ENCODE measurements at places on chromosomes 1 and 21.
A peak's percentile ranks its signal among the peaks of the same experiment; 100 is the strongest.

DNA sequence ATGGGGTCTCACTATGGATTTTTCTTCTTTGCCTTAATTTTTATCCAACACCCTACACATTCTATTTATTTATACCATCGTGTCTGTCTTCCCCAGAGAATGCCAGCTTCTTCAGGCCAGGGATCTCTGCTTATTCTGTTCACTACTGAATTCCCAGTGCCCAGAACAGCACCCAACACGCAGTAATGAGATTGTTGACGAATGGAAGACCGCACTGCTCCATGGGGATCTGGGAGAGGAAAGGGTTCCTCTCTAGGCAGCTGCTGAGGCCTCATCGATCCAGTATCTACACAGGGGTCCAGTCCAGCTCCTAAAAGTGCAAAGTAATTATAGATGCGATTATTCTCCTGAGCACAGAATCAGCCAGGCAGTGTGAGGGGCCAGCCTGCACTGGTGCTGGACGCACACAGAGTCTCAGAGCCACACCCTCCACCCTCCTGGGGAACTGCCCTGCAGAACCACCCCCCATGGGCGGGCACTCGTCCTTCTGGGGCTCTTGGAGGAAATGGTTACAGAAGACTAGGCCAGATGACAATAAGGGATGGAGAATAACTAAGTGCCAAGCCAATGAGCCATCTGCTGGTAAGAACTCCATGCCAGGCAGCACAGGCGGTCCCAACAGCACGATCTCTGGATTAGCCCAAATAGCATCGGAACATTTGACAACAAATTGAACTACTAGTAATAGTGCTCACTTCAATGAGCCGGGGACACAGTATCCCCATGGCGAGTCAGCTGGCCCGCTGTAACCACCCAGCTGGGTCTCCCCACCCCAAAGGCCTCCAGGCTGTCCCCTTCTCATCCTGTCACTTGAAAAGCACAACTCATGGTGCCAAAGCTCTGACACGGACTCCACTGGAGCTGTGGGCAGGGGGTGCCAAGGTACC lies 1.7 kb upstream of the PDE9A start:
- DNase-seq: no peak

DNA sequence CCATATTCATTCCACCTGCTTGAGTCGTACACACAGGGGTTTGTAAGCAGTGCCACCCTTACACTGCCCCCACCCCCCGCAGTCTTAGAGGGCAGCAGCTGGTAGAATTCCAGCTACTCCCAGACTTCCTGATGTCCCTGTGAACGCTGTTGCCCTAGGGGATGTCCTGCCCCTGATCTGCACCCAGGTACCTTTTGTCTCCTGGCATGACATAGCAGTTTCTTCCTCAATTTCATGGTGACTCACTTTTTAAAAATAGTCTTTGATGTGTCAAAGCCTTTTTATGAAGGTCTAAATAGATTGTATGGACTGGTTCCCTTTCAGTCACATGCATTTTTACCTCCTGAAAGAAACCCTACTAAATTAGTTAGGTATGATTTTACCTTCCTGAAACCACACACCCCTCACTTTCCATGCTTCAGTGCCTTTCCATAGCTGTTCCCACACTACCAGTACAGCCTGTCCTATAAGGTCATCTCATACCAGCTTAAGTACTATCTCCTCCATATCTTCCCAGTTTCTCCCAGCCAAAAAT lies 76.4 kb downstream of the ST3GAL3 start:
- peak; percentile 45 for DNase-seq

DNA sequence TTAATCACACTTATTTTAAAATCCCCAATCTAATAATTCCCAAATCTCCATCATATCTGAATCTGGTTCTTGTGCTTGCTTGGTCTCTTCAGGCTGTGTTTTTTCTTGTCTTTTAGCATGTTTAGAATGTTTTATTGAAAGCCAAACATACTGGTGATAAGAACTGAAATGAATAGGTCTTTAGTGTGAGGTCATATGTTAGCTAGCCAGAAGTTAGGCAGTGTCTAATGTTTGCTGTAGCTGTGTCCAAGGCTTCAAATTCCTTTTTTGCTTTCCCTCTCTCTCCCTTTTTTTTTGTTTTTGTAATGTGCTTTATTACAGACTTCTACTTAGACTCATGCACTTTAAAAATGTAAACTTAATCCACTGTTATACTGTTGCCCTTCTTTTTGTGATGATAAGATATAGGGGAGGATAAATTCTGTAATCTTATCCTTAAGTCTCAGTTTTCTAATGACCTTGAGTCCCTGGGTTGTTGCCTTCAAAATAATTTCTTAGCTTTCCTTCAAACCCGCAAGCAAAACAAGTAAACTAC lies 725.1 kb downstream of the BRINP3 start:
- no peak for DNase-seq

DNA sequence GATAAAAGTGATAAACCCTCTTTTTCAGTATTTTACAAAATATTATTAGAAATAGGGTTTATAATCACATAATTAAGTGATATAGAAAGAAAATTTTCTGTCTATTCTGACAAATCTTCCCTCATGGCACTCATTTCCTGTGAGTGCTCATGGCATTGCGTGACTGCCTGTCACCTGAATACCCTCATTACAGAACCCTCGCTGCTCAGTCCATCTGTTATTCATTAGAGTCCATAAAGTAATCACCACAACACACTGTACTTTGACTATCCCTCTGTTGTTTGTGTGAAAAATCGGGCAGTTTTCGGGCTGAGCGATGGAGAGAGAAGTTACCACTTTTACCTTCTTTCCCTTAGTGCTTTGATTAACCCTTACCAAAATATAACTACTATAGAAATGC lies 100.4 kb upstream of the BRINP3 start:
- DNase-seq: peak; percentile 1

- DNase-seq: no peak
These were observed 1.1 kb downstream of the FOXO6 start for GRCh38 chr1:41362357-41362721.

DNA sequence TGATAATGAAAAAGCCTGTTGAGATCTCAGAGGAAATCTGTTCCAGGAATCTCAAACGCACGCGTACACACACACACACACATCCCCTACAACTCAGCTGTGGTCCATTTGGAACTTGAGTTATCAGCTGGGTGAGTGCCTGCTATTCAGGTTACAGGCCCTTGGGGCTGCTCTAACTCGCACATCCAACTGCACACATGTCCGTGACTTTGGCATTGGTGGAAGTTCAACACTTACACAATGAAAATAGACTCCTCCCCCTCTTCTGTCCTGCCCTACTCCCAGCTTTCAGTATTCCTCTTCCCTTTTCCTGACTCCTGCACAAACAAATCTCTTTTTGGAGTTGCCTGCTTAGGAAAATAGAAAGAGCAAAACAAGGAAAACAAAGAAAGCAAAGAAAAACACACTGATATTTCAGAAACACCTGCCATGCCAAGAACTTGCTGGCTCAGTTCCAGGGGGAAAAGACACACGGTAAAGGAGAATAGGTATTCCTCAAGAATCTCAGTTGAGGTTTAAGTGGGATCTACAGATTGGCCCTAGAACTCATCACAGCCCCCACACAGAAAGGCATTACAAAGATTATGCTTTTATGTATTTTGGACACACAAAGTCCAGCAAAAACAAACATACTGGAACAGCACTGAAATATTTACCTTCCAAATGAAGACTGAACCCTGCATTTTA lies 140.9 kb downstream of the TGFBR3 start:
- DNase-seq: no peak

DNA sequence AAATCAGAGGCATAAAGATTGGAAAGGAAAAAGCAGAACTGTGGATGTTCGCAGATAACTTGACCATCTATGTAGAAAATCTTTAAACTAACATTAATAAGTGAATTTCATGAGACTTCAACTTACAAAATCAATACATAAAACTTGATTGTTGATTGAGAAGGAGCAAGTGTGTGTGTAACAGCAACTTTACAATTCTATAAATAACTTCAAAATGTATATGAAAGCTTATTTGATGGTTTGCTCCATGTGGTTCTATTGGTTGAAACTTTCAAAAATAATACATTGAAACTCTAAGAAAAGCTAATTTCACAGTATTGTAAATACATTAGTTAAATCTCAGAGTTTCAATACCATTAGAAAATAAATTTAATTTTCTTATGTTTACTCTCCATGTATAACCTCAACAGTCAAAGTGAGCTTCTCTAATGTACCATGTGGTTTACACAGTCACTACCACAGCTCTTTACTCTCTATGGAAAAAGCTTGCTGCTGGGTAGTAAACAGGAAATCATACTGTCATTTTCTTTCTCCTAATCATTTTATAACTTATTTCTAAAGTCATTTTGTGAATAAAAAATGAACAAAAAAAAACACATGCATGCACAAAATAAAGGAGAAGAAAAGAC lies 12.0 kb downstream of the AKT3 start:
- no peak for DNase-seq

GRCh38 chr1:226626577-226626956 lies 78.0 kb downstream of the STUM start:
- peak; percentile 69 for DNase-seq

- no peak for DNase-seq
These were observed 2.2 kb downstream of the CREG1 start for GRCh38 chr1:167551362-167551761.

- DNase-seq: no peak
These were observed 1.1 kb downstream of the OBSCN start for GRCh38 chr1:228208831-228209551.

GRCh38 chr1:218620956-218621355 lies 275.8 kb downstream of the TGFB2 start:
- no peak for DNase-seq

DNA sequence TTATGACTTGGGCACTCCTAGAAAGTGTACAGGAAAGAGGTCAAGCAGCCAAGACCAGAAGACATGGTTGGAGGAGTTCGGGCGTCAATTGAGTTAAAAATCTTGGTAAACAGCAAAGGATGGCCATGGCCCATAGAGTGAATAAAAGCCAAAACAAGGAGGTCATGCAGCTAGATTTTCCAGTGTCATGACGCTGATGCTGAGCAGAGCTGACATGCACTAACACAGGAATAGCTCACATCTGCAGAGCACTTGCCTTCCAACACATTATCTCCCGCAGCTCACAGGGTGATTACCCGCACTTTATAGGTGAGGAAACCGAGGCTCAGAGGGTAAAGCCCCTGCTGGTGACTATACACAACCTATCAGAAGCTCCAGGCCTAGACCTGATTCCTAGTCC lies 49.7 kb downstream of the TRABD2B start:
- DNase-seq: no peak

- DNase-seq: no peak
These were observed 344.5 kb downstream of the PDE4B start for GRCh38 chr1:66137235-66137634.

DNA sequence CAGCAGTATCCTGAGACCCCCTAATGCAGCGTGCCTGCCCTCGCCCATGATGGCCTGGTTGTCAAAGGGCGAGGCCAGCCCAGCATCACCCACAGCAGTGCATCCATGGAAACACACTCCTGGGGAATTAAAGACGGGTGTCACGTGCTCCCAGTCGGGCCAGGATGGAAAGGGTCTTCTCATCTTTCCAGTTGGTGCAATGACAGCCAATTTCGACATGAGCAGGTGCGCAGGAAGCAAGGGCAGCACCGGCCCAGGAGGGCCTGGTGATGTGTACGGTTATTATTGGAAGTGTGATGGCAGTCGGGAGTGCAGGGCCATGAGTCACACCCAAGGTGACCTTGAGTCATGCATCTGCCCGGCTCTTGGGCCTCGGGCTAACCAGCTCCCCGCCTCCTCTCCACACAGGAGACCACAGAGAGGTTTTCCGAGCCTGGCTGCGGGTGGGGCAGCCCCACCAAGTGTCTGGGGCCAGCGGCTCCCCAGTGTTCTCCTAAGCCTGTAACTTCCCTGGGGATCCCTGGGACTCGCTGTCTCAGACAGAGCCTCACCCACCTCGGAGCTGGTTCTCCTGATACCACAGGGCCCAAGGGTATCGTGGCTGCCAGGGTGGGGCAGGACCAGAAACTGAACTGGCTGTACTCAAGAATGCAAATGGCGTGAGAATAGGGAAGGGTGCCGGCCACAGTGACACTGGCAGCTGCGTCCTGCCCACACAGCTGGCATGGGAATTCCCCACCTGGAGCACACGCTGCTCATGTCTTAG lies 119.8 kb downstream of the SIK1 start:
- peak; percentile 82 for DNase-seq

GRCh38 chr1:50295566-50295965 lies 127.7 kb downstream of the DMRTA2 start:
- no peak for DNase-seq

DNA sequence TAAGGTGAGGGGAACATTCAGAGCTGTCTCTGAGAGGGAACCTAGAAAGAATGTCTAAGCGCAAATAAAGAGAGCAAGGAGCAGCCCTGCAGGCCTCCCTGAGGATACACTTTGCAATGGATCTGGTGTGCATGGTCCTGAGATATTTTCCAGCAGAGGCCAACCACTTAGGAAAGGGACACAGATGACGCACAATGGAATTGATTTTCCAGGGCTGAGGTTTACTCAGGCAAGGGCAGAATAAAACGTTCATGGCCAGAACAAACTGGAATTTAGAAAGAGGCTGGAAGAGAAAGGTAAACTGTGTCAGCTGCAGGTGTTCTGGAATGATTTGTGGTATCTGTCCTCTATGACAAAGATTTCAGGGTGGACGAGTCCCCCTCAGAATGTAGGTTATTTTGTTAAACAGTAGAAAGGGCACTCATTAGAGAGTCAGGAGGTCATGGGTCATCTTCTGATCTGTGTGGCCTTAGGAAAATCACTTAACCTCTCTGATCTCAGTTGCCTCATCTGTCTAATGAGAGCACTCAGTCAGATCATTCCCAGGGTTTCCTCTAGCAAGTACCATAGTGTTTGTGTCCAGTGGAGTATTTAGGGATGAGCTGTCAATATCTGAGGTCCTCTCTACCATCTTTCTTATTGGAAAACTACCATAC lies 61.8 kb upstream of the PGBD5 start:
- DNase-seq: no peak

GRCh38 chr1:48676376-48676775 lies 100.3 kb downstream of the BEND5 start:
- DNase-seq: no peak

DNA sequence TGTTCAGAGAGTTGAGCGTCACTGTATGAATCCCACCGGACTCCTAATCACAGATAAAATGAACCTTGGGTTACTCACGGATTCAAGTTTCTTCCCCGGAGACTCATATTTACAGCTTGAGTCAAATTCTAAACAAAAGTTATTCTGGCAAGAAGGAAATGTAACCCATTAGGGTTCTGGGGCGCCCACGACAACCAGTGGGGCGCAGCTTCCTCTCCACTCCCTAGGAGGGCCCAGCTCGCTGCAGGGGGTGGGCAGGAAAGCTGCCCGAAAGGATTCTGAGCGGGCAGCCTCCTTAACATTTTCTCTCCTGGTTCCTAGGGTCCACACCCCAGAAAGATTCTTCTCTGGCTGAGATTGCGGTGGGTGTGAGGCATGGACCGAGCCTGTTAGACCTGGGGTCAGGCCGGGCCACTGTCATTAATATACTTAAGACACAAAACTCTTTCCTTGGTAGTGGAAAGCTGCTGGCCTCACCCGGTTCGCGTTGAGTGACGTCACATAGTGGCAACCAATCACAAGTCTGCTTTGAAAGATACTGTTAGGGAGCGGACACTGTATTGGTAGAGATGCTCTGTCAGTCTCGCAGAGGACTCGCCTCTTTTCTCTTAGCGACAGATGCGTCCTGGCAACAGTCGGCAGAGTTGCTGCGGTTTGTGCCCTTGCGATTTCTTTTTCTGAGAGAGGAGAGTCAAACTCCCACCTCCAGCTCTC lies 13.6 kb upstream of the MCOLN3 start:
- DNase-seq: peak; percentile 98

Data from EL (cell line).